Cardiac septum (tissue), 1 donor: ENCODE measurements at places on chromosomes 11 and 22. TPM values are rescaled to one million over a fixed set of nuclear protein-coding genes. Genes with fewer than 3 reads are reported as not detected.

- DNase-seq, result no peak
These were observed 548.2 kb downstream of the NTM start for GRCh38 chr11:131918663-131919062.

DNA sequence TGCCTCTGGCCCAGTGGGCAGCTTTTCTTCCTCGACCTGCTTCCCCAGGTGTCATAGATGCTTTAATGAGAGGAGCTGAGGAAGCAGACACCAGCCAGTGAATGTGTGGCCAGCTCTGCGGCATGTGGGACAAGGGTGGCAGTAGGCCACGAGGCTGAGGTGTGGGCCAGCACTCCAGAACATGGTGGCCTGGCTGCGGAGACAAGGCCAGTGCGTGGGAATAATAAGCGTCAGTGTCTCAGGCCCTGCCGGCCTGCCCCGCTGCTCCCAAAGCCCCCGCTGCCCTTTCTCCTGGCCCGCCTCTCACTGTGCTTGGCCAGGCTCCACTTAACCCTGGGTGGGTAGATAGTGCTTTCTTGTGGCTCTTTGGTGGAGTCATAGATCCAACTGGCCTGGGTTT, 2.1 kb downstream of the MAPK8IP1 start:
- no peak for DNase-seq

GRCh38 chr22:45444168-45444567, 30.7 kb downstream of the RIBC2 start:
- no peak for DNase-seq

DNA sequence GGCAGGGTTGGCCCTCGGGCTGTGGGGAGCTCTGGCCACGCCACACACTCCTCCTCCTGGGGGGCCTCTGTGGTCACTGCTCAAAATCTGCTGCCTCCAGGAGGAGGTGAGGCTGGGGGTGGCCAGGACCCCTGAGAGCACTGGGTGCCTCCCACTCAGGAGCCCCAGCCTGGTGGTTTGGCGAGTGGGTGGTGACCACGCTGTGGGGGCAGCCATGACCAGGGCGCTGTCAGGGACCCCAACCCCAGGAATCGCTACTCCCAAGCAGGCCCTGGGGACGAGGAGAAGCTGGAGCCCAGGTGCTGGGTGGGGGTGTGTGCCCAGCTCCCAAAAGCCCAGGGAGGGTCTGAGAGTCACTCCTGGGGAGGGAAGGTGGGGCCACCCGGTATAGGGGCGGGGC, 30.1 kb downstream of the TSPAN4 start:
- no peak for DNase-seq

DNA sequence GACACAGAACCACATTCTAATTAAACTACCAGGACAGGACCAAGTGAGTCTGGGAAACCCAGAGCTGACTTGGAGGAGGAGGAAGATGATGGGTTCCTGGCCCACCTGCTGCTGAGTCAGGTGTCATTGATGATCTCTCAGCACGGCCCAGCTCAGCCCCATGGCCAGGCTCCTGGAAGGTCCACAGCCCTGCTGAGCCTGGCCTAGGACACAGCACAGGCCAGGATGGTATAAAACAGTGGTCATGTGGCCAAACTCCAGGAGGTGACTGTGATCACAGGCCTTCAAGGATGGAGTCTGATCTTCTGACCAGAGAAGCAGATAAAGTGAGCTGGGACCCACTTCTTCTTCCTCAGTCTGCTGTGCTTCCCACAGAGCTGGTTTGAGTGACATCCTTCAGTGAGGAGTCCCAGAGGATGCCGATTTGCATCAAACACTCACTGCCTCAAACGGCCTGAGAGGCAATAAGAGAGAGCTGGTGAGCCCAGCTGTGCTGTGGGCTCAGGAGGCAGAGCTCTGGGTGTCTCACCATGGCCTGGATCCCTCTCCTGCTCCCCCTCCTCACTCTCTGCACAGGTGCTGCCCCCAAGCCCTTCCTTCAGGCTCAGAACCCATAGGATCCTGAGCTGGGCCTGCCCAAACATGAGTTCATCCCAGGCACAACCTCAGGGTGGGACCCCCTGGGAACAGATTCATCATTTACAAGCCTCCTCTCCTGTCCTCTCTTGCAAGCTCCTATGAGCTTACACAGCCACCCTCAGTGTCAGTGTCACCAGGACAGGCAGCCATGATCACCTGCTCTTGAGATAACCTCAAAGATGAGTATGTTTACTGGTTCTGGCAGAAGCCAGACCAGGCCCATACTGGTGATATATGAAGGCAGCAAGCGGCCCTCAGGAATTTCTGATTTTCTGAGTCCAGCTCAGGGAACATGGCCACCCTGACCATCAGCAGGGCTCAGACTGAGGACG, 37.7 kb upstream of the IGLL5 start:
- DNase-seq, result no peak

GRCh38 chr11:57370251-57370650, 10.7 kb downstream of the PRG3 start:
- no peak for DNase-seq

GRCh38 chr22:48507171-48507570, 1320.5 kb downstream of the BRD1 start:
- DNase-seq, result no peak

Gene RTCB
- 42.0 TPM for total RNA-seq

Gene SCT
- total RNA-seq, result not detected
